ENCODE measurements at places on chromosomes 12 and 14.

- no peak for DNase-seq
Observed at GRCh38 chr14:88437658-88438057, 52.2 kb downstream of the SPATA7 start.

- no peak for DNase-seq
Observed at GRCh38 chr12:127334365-127334764, 932.6 kb upstream of the TMEM132C start.

GRCh38 chr14:48690349-48690748 is 895.8 kb downstream of the RPS29 start:
- no peak for DNase-seq

DNA sequence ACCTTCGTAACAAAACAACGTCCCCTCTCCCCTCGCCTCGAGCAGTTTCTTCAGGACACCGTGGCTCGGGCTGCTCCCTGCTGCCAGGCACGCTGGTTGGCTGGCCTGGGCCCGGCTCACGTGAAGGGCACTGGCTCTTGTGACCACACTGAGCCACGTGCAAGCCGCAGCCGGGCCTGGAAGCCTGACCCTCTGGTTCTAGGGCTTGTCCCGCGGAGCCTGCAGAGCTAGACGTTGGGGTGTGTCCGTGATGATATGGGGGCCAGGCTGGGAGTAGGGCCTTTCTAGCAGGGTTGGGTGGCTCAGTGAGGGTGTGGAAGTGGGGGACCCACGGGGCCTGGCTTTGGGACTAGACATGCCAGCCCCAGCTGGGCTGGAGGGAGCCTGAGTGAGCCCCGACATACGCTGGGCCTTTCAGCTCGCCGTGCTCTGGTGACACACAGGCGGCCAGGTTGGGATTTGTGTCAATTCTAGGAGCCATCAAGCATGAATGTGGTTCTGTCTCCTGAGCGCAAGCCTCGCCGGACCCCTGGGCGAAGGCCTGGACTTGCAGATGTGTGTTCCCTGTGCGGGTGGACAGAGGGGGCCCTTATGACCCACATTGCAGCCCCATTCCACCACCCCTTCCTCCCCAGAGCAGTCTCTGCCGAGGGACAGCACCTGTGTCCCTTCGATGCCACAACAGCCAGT is 13.6 kb upstream of the AMN start:
- DNase-seq = no peak

- no peak for DNase-seq
Observed at GRCh38 chr12:124174451-124175348, 120.2 kb upstream of the RFLNA start.

DNA sequence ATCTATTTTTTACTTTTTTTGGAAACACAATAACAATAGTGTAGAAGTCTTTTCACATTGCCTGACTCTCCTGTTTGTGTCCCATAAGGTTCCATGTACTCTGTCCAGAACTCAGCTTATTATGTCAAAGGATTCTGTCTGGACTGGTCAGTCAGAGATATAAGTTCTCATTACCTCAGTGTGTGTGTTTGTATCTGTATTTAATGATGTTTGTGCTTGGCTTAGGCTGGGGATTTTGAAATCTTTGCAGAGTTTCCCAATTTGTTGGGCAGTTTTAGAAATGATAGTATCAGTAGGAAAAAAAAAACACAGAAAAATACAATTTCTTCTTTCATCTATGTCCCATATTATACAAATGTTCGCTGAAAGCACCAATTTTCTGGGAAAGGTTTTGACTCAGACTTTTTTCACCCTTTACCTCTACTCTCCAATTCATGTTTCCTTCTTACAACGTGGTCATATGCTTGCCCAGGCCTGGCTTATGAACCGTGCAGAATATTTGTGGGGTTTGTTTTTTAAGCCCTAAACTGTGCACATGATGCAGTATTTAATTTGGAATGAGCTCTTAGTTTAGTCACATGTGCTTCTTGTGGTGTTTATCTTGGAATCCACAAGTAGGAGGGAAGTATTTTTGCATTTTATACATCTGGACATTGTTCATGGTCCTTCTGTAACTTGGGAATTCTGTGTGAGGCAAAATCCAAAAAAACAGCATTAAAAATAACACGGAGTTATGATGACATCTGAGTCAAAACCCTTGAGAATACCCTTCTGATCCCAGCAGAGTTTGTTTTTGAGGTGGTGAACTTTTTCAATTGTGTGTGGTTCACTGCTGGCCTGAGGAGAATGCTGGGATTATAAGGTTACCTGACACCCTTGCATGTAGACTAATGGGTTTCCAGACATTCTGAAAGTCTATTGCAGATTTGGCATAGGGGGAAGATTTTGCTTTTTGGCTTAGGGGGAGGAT is 121.2 kb downstream of the RAD51B start:
- no peak for DNase-seq

DNA sequence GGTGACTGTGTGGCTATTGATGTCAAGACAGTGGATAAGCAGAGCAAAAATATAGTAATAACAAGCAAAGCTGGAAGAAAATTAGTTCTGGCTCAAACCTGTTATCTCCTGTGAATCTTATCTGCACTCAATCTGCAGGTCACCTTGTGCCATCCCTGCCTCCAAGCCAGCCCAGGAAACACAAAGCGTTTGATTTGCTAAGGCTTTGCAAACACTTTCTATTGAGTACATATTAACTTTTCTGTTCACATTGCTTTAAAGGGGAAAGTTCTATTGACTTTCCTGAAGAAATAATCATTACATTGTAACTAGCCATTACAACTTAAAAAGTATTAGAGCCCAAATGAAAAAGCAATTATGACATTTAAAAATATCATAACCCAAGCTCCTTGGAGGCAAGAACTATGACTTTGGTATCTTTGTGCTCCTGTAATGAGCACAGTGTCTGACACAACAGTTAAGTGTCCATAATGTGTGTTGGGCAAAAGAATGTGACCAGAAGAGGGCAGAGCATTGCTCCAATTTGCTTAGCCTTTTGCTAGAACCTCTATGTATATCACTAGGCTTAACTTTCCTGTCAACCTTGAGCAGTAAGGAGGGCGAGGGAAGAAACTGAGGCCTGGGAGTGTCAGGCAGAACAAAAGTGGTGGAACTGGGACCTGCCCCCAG is 24.7 kb downstream of the SERPINA3 start:
- no peak for DNase-seq

- no peak for DNase-seq
Observed at GRCh38 chr14:96170961-96171592, 33.6 kb upstream of the BDKRB2 start.

- no peak for DNase-seq
Observed at GRCh38 chr14:96623676-96624484, 121.7 kb downstream of the PAPOLA start.

GRCh38 chr14:103124501-103125001 is 1.3 kb downstream of the TNFAIP2 start:
- DNase-seq = no peak

GRCh38 chr12:116773276-116773731 is 35.2 kb downstream of the RNFT2 start:
- DNase-seq = no peak

- DNase-seq = no peak
Observed at GRCh38 chr12:105721051-105721825, 390.7 kb downstream of the C12orf75 start.

- no peak for DNase-seq
Observed at GRCh38 chr12:78149459-78149858, 318.8 kb downstream of the NAV3 start.

DNA sequence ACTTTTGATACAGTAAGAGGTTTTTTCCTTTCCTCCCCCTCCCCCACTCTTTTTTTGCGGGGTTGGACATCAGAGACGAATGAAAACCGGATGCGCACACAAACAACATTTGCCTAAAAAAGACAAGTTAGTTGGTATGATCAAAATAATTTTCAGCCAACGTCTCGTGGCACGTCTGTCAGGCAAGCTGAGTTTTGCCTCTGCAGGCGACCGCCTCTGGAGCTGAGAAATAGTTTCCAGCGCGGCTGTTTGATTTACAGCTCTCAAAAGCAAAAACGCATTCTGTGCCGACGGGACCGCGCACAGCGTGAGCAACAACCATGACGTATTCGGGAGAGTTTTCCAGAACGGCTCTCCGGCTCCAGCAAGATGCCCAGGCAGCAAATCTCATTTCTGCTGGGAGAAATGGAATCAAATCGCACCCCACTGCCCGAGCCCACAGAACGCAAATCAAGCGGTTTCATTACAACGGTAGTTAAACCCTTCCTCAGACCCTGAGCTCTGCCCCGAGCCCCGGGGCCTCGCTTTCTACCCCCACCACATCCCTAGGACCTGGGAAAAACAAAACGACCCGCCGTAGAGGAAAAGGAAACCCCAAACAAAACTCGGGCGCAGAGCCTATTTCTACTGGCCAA is 14.2 kb upstream of the CALM1 start:
- DNase-seq = peak; percentile 71

DNA sequence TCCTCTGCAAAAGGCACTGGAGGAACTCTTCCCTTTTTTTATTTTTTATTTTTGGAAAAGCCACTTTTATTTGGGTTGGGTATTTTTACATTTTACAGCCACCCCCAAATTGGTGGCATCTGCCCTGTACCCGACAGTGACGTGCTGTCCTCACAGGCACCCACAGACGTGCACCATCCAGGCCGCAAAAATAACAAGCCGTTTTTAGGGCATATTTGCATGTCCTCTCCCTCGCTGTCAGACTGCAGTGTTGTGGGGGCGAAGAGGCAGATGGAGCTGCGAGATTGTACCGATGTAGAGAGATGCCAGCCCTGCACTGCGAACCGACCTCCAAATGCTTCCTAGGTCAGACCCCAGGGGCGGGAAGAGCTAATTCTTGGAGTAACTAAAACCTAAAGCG is 12.2 kb downstream of the JDP2 start:
- DNase-seq = no peak

DNA sequence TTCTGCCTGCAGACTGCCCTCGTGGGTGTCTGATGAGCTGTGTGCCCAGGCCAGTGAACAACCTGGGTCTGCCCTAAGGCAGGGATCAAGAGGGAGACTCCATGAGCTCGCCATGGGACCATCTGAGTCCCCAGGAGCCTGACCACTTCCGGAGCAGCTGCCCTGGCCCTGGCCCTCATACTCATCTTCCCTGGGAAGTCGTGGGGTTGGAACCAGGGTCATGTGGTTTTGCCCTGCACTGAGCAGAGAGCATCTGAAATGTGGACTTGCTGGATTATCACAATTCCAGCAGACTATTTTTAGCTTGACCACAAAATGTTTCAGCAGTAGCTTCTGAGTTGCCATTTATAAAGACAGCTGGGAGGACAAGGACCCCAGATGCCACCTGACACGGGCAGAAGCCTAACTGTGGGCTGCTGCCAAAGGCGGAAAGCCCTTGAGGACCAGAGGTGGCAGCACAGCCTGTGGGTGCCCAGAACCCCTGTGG is 6.7 kb downstream of the BTBD6 start:
- DNase-seq = no peak

DNA sequence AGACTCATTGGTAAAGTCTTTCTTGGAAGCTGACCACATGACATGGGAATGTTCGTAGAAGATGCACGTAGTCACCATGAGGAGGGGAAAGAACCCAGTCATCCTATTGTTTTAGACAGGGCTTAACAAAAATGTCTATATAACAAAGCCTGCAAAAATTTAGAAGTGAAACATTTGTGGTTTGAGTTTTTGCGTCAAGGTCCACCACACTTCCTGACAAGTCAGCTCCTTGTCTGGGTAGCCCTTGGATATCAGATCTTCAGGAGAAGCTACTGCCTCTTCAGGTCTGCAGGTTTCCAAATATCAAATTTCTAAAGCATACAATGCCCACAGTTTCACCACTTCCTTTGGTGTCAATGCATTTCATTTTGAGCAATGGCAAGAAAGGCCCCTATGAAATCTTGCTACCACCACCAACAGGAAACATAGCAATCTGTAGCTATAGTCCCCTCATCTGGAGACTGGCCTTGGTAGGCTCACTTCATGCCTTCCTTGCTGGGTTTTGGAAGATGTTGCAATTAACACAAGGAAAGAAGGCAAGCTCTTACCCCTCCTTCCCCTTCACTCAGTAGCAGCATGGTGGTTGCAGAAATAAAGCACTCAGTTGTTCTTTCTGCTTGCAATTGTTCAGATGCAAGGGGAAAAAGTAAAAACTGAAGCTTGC is 235.2 kb downstream of the PCNX1 start:
- no peak for DNase-seq

- DNase-seq = no peak
Observed at GRCh38 chr14:33836203-33836899, 114.5 kb downstream of the EGLN3 start.

GRCh38 chr14:30238936-30239335 is 311.3 kb upstream of the PRKD1 start:
- DNase-seq = no peak

GRCh38 chr12:114911196-114911595 is 227.2 kb upstream of the TBX3 start:
- no peak for DNase-seq

GRCh38 chr14:71751264-71751663 is 181.0 kb upstream of the RGS6 start:
- DNase-seq = no peak

DNA sequence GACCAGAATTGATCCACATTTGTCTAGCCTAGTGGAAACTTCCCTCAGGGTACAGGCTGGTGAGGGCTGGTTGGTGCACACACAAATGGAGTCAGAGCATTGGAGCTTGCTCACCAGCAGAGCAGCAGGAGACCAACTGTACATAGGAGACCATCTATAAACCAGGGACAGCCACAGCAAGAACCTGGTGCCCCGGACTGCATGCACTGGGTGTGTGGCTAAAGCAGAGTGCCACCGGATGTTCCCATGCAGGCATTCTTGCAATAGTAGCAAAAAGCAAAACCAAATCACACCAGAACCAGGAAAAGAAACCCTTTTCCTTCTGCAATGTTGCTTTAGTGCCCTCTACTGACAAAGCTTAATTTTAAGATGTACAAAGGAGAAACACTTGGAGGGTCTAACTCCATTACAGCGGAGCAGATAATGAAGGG is 136.4 kb downstream of the MDGA2 start:
- no peak for DNase-seq

GRCh38 chr14:100215330-100215885 is 23.5 kb upstream of the YY1 start:
- DNase-seq = no peak

GRCh38 chr14:49808780-49809179 is 40.8 kb downstream of the KLHDC2 start:
- no peak for DNase-seq

DNA sequence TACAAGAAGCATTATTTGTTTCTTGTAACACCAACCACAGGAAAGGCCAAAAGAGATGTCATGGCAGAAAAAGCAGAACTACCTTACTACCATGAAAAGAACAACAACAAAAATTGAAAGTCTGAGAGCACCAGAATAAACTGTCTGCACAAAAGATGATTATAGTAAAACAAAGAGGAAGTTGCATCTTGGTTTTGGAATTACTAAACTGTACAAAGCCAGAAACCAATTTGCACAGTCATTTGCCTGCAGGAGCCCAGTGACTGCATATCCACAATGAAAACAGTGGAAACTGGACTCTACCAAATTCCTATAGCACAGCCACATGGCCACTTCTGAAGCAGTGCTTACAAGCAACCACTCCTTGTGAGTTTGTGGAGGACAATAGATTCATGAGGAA is 276.2 kb downstream of the SSPN start:
- DNase-seq = no peak

GRCh38 chr12:44314007-44314500 is 478.2 kb downstream of the TMEM117 start:
- DNase-seq = no peak
